ENCODE measurements at places on chromosomes 16 and 17.

DNA sequence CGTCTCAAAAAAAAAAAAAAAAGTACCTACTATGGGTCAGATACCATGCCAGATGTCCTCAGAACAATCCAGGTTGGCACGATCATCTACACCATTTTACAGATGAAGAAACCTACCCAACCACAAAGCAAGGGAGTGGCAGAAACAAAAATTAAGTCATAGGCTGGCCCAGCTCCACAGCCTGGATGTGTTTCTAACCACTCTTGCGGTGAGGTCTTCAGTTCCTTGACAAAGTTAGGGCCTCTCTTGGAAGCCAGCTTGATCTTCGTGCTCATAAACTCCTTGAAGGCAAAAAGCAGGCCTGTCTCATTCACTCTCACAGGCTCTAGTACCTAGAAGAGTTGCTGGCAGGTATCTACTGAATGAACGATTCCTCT lies 6.2 kb downstream of the GGA2 start:
- no peak for DNase-seq
- peaks cover 68% of the 10 kb centered on the region for H3K4me1 ChIP-seq
- H3K27ac ChIP-seq, result peak overlapping the region; percentile 89
- peaks cover 42% of the 10 kb centered on the region for H3K36me3 ChIP-seq
- peak overlapping the region; percentile 54 for H3K4me3 ChIP-seq

DNA sequence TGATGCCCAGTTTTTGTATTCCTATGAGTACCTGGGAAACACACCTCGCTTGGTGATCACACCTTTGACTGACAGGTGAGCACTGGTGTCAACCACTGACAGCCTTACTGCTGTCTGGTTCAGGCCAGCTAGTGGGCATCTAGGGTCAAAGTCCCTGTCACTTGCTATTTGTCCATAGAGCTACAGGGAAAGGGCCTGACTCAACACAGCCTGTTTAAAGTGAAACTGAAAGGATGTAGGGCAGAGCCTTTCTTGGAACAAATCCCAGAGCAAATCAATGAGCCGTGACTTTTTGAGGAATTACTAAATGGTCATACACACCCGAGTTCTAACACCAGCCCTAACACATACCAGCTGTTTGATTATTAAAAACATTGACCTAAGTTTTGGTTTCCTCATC lies 106.8 kb downstream of the DNAH9 start:
- H3K27ac ChIP-seq, result no peak overlapping the region
- H3K27me3 ChIP-seq, result no peaks in the 10 kb centered on the region
- DNase-seq, result no peak
- H3K36me3 ChIP-seq, result no peaks in the 10 kb centered on the region

- DNase-seq, result no peak
- no peak overlapping the region for H3K4me3 ChIP-seq
- H3K36me3 ChIP-seq, result no peaks in the 10 kb centered on the region
- no peak overlapping the region for H3K27ac ChIP-seq
- H3K4me1 ChIP-seq, result no peaks in the 10 kb centered on the region
Measured at GRCh38 chr16:86050591-86051367, 151.8 kb downstream of the IRF8 start.

GRCh38 chr17:31427684-31428083 lies 36.2 kb downstream of the RAB11FIP4 start:
- no peaks in the 10 kb centered on the region for H3K4me1 ChIP-seq
- no peak overlapping the region for H3K4me3 ChIP-seq

- H3K27me3 ChIP-seq, result no peaks in the 10 kb centered on the region
- H3K4me3 ChIP-seq, result no peak overlapping the region
- H3K36me3 ChIP-seq, result peaks cover 10% of the 10 kb centered on the region
- H3K4me1 ChIP-seq, result peaks cover 5% of the 10 kb centered on the region
Measured at GRCh38 chr16:57147381-57148221, 38.2 kb downstream of the PSME3IP1 start.

DNA sequence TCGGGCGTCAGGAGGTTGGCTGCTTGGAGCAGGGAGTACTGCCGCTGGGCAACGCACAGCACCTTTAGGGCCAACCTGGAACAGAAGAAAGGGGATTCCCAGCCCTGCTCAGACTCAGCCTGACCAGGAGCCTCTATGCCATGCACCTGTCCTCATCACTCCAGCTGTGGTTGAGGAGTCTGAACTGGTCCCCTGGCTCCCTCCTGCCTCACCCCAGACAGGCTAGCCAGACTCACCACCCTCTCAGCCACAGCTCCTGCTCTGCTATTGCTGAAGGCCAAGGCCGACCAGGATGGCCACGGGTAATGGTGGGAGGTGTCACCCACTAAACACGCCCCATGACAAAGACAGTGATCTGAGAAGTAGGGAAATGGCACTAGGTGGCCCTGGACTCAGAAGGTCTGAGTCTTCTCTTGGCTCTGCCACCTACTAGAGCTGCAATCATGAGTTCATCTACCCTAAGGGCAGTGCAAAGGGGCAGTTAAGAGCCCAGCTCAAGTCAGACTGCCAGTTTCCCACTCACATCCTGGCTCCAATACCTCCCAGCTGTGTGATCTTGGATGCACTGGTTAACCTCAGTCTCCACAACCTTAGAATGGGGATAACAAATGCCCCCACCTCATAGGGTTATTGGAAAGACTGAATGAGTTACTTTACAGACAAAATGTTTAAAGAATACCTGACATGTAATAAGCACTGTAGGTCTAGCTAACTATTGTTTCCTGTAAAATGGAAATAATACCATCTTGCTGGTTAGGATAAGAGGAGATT lies 13.8 kb upstream of the GFAP start:
- peak overlapping the region; percentile 2 for H3K27ac ChIP-seq
- H3K36me3 ChIP-seq, result peaks cover 6% of the 10 kb centered on the region
- H3K4me3 ChIP-seq, result no peak overlapping the region

DNA sequence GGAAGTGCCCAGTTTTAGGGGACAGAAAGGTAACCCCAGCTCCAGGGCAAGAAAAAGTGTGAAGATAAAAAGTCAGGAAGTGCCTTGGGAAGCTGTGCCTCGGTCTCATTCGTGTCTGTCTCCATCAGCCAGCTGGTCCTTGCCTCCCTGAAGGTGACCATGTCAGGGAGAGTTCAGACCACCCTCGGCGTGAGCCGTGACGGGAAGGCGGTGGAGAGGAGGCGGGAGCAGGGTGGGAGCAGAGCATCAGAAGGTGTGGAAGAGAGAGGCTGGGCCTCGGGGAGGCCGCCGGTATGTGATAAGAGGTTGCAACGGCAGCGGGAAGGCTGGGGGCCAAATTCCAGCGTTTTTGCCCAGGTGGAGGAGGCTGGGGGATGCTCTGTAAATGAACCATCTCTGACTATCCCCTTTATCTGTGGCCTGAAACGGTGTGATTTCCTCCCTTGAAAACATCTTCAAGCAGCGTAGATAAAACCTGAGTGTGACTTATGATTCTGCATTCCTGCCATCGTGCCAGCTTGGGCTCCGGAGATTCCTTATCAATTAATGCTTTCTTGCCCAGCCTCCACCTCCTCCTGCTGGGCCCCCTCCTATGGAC lies 251.8 kb downstream of the IRF8 start:
- no peaks in the 10 kb centered on the region for H3K4me1 ChIP-seq
- H3K27ac ChIP-seq, result no peak overlapping the region
- H3K27me3 ChIP-seq, result peaks cover 47% of the 10 kb centered on the region
- no peak overlapping the region for H3K4me3 ChIP-seq
- H3K36me3 ChIP-seq, result no peaks in the 10 kb centered on the region

DNA sequence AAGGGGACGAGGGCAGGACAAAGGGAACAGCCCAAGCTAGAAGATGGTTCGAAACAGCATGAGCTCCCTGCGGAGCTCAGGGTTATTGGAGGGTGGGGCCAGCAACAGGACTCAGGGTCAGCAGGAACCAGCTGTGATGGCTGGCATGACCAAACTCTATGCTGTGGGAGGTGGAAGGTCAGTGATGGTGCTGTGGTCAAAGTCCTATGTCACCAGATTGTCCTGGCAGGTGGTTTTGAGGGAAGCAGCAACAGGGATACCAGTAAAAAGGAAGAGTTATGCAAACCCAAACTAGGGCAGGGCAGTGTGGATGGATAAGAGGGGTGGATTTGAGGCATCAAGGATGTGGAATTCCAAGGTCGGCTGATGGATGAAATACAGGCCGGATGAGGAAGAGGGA lies 32.4 kb downstream of the CACNG4 start:
- no peak overlapping the region for H3K4me3 ChIP-seq
- DNase-seq, result no peak
- H3K27ac ChIP-seq, result no peak overlapping the region
- peaks cover 91% of the 10 kb centered on the region for H3K27me3 ChIP-seq
- H3K4me1 ChIP-seq, result no peaks in the 10 kb centered on the region

DNA sequence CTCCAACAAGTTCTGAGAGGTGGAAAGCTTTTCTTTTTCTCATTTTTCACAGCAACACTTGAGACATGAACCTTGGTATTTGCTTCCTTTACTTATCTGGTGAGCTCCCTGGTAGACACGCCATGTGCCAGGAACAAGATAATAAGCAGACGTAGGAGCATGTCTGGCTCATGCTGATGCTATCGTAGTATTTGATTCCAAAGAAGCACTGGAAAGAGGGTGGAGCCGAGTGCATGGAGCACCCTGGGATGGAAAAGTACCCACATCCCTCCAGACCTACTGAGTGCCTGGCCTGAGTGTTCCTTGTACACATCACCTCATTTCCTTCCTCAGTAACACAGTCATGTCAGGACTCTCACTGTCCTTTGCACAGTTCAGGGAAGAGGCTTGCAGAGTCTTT lies 231.0 kb downstream of the CBLN1 start:
- H3K4me3 ChIP-seq, result no peak overlapping the region
- H3K4me1 ChIP-seq, result no peaks in the 10 kb centered on the region
- no peaks in the 10 kb centered on the region for H3K36me3 ChIP-seq
- no peaks in the 10 kb centered on the region for H3K27me3 ChIP-seq
- no peak overlapping the region for H3K27ac ChIP-seq
- no peak for DNase-seq

- peak overlapping the region; percentile 92 for H3K27ac ChIP-seq
- peak overlapping the region; percentile 64 for H3K4me3 ChIP-seq
- peak; percentile 39 for DNase-seq
- peaks cover 5% of the 10 kb centered on the region for H3K27me3 ChIP-seq
- peaks cover 12% of the 10 kb centered on the region for H3K36me3 ChIP-seq
Measured at GRCh38 chr17:46264456-46265198, 30.3 kb upstream of the LRRC37A start.

GRCh38 chr17:1565877-1566276 lies 3.3 kb upstream of the PITPNA start:
- H3K4me3 ChIP-seq, result no peak overlapping the region
- H3K36me3 ChIP-seq, result peaks cover 7% of the 10 kb centered on the region
- no peaks in the 10 kb centered on the region for H3K27me3 ChIP-seq

DNA sequence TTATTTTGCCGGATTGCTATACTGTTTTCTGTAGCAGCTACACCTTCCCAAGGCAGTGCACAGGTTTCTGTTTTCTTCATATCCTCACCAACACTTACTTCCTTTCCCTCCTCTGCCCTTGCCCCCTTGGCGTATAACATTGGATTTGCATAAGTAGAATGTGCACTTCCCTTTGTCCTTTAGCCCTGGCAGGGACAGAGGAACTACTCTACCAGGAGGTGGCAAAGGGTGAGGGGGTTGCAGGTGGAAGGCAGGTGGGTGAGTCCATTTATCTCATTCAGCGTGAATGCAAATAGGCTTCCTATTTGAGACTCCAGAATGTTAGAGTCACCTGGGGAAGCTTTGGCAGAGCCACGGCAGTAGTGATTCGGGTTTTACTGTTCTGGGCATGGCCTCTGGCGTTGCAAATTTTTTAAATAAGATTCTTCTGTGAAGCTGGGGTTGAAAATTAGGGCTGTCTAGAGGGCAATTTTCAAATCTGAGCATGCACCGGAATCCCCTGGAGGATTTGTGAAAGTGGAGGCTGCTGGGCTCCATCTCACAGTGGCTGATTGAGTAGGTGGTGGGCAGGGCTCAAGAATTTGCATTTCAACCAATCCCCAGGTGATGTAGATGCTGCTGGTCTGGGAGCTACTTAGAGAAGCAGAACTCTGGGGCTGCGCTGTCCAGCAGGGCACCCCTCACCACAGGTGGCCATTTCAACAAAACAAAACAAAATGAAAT lies 84.7 kb downstream of the PLCG2 start:
- no peak overlapping the region for H3K4me3 ChIP-seq
- H3K27ac ChIP-seq, result no peak overlapping the region
- H3K36me3 ChIP-seq, result peaks cover 10% of the 10 kb centered on the region
- H3K27me3 ChIP-seq, result no peaks in the 10 kb centered on the region
- H3K4me1 ChIP-seq, result peaks cover 11% of the 10 kb centered on the region
- DNase-seq, result no peak

- H3K36me3 ChIP-seq, result peaks cover 3% of the 10 kb centered on the region
- peaks cover 27% of the 10 kb centered on the region for H3K4me1 ChIP-seq
- peak overlapping the region; percentile 6 for H3K27ac ChIP-seq
- no peaks in the 10 kb centered on the region for H3K27me3 ChIP-seq
- DNase-seq, result no peak
- H3K4me3 ChIP-seq, result no peak overlapping the region
Measured at GRCh38 chr17:29162082-29162908, 17.9 kb downstream of the MYO18A start.

DNA sequence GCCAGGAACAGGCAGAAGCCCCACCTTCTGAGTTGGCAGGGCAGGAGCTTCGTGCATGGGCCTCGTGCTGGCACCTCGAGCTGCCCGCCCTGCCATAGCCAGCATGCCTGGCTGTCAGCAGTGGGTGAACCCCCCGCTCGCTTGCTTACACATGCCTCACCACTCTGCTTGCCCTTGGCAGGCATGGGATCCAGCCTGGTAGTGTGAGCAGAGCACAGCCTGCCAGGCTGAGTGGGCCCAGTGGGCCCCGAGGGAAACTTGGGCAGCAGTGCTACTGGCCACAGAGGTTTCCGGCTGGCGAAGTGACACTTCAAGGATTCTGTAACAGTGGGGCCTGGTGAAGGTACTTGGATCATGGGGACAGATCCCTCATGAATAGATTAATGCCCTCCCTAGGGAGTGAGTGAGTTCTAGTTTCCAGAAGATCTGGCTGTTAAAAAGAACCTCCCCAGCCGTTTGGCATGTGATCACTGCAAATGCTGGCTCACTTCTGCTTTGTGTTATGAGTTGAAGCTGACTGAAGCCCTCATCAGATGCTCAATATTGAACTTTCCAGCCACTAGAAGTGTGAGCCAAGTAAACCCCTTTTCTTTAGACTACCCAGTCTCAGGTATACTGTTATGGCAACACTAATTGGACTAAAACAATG lies 114.7 kb downstream of the BCAS3 start:
- no peak overlapping the region for H3K4me3 ChIP-seq
- no peak overlapping the region for H3K27ac ChIP-seq
- H3K4me1 ChIP-seq, result peaks cover 6% of the 10 kb centered on the region

- H3K27me3 ChIP-seq, result no peaks in the 10 kb centered on the region
- H3K36me3 ChIP-seq, result peaks cover 17% of the 10 kb centered on the region
- H3K4me3 ChIP-seq, result peak overlapping the region; percentile 91
Measured at GRCh38 chr17:3693829-3694231, 2.1 kb downstream of the P2RX5 start.
